ENCODE measurements at places on chromosomes 3 and 15.

DNA sequence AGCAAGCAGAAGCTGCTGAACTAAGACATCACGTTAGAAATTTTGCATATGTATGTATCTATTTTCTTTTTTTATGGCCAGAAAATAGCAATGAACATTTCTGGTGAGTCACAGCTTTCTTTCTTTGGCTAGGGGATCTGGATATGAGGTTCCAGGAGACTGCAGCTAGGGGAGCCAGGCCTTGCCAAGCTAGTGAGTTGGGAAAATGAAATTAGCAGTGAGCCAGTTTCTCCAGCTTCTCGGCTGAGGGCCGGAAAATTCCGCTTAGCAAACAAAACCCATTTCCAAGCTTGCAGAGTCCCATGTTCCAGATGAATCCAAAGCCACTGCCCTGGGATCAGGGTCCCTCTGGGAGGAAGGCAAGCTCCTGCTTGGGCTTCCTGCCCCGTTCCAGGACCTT, 137.6 kb downstream of the SRGAP3 start:
- no peak for DNase-seq

DNA sequence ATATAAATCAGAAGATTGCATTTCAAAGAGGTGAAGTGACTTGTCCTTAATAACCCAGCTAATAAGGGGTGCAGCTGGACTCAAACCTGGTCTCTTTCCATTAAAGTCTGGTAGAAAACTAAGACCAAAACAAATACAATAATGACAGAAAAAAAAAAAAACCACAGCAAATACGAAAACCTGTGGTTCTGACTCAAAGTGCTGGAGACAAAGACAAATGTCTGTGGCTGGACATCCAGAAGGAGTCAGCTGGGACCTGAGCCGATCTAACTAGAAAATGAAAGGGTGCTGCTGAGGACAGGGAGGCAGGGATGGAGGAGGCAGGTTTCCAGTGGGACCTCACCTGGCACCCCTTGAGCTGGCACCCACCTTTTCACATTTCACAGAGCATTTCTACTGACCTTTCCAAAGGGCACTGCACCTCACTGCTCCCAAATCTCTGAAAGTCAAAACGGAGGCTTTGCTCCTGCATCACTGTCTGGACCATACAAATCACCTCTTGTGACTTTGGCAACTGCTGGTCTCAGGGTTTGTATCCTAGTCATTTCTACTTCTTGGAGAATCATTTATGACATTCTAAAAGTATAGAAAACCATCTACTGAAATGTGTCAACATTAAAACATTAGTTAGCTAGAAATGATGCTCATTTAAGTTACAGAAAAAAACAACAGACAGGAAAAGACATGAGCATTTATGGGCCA, 61.7 kb downstream of the CCNL1 start:
- no peak for DNase-seq

GRCh38 chr3:5567113-5567512, 379.6 kb downstream of the EDEM1 start:
- no peak for DNase-seq

- DNase-seq, result no peak
Observed at GRCh38 chr3:120441776-120442175, 9.0 kb downstream of the FSTL1 start.

DNA sequence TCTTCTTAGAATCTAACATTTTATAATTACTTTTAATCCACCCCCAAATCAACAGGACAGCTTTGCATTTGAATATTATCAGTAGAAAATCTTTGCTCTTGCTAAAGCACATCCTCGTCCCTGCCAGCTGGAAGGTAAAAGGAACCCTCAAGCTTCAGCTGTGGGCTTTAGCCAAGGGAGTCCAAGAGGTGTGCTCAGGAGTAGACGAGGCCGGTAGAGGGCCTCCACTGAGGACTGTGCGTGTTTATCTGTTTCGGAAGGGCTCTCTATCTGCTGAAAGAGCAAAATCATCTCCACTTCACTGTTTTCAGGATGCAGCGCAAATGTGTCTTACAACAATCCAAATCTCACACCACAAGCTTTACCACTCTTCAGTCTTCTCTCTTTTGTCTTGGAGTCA, 257.4 kb upstream of the IL12A start:
- no peak for DNase-seq

- DNase-seq, result no peak
Observed at GRCh38 chr15:23385886-23386430, 31.4 kb downstream of the GOLGA8S start.

DNA sequence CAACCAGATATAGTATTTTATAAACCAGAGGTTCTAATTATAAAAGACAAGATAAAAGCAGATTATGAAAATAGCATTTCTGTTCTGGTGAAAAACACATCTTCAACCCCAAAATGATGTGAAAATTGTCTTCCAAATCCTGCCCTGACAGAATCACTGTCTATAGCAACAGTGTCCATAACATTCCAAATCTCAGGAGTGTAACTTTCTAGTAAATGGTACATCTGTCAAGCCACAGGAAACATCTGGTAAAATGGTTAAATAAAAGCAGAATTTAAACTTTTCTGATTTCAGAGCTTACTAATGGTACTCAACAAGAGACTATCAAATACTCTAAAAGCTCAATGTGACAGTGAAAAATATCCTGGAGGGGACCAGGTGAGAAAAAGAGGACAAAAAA, 60.5 kb downstream of the VGLL4 start:
- no peak for DNase-seq

DNA sequence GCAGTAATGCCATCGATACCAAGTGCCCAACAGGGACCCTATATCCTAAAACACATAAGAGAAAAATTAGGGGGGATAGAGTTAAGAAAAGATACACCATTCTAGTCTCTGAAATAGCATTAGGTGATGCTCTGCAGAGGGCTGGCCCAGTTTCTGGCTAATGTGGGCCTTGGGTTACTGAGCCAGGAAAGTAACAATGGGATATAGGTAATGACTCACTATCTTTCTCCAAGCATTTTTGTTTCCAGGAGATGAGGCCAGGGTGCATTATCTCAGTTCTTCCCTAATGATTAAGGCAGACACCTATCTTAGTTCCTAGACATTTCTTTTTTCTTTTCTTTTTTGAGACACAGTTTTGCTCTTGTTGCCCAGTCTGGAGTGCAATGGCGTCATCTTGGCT, 50.0 kb downstream of the PRKAR2A start:
- DNase-seq, result no peak

DNA sequence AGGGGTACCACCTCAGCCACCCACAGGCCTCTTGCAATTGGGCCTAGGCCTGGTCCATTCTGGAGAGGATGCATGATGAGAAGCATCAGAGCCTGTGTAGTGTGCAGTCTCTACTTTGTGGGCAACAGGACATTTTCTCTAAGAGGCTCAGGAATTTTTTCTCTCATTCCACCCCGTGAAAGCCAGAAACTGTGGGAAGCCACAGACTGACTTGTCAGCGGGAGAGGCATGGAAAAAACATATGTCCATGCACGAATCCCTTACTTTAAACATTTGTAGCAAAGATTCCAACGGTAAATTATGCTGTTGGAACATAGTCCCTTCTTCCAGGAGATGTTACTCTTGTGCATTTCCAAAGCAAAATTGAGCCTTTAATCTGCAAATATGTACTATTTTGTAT, 196.5 kb downstream of the KLHL25 start:
- DNase-seq, result no peak

DNA sequence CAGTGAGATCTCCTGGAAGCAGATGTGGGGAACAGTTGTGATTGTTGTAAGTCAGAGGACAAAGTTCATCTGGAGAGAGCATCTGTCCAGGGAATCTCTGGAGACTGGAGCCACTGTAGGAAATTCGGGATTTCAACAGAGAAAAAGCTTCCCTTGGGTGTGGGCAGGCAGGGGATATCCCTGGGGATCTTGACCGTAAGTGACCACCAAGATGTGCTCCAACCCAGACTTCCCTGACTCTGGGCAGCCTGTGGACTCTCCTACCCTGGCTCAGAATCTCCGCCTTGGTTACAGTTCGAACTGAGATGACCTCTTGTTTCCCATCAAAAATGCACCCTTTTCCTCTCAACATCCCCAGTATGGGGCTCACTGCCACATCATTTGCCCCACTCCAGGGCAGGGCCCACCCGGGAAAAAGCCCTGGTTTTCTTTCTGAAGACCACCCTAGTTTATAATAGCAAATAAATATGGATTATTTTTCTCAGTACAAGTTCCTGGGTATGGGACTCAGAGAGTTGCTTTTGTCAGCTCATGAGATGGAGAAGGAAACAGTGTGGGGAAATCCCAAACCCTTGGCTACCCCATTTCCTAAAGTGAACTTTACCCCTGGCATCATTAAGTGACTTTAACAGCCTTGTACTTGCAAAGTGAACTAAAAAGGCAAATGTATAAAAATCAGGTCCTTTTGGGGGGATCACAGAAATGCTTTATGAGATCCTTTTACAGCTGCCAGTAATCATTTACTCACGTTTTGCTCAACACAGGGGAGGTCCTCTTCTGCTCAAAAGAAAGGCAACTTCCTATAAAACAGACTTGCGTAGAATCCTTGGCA, 89.9 kb downstream of the CCNL1 start:
- no peak for DNase-seq

DNA sequence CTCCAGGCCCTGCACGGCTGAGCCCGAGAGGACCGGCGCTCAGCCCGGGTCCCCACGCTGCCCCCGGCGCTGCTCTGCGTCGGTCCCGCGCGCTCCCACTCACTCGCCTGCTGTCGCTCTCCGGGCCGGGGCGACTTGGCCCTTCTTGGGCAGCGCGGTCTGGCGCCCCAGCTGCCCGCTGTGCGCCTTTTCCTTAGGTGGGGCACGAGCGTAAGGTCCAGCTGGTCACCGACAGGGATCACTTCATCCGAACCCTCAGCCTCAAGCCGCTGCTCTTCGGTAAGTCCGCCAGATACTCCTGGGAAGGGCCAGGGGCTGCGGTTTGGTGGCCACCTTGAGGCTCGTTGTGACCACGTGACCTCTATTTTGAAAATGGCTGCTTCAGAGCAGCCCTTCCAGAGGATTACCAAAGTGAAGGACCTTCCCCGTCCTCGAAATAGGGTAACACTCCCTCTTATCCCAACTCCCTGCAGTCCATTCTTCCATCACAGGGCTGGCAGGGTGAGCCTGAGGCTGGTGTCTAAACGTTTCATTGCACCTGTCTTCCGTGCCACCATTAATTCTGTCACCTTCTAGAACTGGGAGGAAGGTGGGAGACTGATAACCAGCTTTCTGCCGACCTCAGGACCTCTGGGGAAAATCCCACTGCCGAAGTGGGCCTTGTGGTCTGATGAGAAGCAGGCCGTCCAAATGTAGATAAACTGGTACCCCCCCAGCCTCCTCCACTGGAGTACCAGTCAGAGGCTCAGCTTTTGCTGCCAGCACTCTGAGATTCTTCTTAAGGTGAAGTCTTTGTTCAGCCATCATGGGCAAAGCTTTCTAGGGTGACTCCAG, 812 bp downstream of the P4HTM start:
- DNase-seq, result peak; percentile 39

Measured in C1 segment of cervical spinal cord (tissue), 14 donors.